Erythroblast (primary cell): ENCODE measurements at places on chromosomes 5 and 9.

DNA sequence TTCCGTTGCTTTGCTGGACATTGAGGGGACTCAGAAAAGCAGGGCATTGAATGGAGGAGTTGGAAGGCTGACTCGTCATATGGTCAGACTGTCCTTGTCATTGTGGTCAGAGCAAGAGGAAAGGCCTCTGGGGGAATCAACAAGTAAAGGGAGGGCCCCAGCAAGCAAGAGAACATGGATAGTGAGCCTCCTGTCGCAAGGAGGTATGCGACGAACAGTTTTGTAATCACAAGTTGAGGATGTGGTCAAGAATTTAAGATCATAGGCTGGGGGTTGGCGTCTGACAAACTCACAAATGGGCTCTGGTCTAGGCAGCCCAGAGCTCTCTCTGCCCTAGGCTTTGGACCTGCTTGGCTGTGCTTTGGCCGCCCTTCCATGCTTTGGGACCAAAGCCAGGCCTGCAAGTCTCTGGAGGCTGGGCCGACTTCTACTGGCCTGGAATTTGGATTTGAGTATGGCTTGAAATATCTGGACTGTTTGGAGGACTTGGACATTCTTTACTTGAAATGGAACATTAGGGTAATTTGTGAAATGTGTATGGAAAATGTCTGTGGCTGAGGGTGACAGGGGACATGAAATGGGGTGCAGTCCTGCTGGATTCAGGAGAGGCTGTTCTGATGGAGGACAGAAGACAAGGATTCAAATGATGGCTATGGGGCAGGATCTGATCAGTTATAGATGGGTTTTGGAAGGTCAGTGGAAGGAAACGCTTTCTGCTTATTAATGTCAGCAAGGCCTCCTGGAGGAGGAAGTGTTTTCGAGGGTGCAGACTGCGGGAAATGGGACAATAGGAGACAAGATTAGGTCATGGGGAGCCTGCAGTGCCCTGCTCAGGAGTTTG lies 19.2 kb upstream of the NDST1 start:
- no peak for DNase-seq

DNA sequence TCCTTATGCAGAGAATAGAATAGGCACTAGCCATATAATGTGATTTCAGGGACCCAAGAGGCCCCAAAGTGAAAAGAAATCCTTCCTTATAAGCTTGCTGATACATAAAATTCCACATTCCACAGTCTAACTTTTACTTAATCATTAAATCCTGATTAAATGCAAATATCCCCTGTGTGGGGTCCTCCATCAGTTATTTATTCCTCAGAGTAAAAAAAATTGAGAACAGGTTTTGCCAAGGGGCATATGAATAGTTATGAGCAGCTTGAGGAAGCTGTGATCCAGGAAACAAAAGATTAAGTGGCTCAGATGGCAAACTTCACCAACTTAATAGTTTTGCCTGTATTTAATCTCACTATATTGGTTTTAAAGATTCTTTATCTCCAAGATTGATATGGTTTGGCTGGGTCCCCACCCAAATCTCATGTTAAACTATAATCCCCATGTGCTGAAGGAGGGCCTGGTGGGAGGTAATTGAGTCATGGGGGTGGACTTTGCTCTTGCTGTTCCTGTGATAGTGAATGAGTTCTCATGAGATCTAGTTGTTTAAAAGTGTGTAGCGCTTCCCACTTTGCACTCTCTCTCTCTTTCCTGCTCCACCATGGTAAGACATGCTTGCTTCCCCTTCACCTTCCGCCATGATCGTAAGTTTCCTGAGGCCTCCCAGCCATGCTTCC lies 324.9 kb downstream of the NPR3 start:
- DNase-seq = no peak

DNA sequence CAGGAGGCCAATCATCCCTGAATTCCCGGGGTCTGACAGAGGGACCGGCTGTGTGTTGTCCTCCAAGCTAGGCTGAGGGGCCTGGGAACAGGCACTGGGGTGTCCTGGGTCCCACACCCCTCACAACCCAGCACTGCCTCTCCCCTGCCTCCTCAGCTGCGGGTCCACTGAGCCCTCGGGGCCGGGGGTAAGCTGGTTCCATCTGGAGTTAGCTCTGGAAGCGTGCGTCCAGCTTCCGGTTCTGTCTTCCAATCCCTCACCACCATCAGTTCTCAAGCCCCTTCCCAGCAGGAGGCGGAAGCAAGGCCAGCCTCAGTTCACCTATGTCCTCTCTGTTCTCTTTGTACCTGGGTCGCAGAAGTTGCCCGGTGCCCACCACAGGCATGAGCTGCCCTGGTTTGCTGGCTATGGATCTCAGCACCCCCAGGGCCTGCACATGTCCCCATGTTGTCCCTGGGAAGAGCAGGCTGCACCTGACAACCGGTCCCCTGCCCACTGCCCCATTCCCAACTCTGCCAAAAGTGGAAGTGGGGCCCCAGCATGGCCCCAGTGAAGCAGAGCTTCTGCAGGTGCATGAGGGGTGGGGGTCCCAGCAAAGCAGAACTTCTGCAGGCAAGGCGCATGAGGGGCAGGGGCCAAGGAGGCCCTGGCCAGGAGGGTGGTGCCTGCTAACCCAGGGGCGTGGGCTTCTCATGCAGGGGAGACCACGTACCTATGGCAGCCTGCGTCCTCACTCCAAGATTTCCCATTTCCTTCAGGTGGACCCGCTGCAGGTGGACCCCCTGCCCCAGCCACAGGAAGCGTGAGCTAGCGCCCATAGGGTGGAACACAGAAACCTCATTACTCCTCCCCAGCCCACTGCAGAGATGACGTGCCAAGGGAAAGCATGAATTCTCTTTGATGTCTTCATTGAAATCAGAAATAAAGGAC lies 111.9 kb downstream of the ZNF354C start:
- DNase-seq = no peak

DNA sequence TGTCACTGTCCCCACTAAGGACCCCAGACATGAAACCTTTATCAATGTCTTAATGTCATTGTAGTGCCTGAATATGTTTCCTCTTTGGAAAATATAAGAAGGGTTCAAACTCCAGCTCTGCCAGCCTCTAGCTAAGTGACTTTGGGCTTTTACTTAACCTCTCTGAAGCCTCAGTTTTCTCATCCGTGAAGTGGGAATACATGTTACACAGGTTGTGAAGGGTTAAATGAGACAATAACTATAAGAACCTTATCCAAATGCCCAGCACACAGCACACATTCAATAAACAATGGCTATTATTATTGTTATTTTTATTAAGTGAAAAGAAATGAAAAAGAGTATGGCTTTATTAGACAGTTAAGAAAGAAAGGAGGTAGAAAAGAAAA lies 15.7 kb upstream of the IGFBPL1 start:
- no peak for DNase-seq

GRCh38 chr5:5202321-5202720 lies 62.2 kb downstream of the ADAMTS16 start:
- no peak for DNase-seq

GRCh38 chr9:110308633-110309038 lies 29.0 kb downstream of the TXNDC8 start:
- DNase-seq = no peak

GRCh38 chr5:178381206-178381605 lies 148.6 kb upstream of the PHYKPL start:
- no peak for DNase-seq

DNA sequence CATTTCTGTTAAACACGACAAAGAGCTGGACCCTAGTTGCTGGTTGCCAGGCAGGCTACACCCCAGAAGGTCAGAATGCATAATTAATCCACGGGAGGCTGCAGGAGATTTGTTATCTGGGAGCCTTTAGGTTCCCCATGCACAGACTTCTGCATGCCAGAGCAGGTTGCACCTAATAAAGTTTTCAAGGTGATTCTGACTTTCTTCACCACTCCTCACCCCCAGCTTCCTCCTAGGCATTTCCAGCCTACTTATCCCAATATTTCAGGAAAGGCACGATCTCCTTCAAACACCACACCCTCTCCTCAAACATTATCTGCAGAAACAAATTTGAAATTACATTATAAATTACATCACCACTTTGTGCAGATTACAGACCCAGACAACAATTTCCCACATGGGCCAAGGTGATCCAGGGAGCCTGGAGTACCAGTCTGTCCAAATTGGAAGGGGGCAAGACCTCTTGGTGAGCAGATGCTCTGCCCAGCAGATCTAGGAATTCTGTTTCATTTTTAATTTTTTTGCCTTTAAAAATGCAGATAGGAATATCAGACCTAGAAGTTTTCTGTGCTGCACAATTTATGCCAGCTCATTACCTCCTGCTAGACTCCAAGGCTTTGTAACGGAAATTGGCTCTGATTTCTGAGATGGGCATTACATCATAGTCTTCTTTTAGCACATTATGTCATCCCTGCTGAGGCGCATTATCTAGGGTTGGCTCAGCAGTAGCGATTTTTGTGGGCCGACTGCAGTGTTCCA lies 363.4 kb upstream of the SLC30A5 start:
- DNase-seq = no peak

- no peak for DNase-seq
Measured at GRCh38 chr5:92907938-92908606, 672.9 kb downstream of the NR2F1-AS1 start.

DNA sequence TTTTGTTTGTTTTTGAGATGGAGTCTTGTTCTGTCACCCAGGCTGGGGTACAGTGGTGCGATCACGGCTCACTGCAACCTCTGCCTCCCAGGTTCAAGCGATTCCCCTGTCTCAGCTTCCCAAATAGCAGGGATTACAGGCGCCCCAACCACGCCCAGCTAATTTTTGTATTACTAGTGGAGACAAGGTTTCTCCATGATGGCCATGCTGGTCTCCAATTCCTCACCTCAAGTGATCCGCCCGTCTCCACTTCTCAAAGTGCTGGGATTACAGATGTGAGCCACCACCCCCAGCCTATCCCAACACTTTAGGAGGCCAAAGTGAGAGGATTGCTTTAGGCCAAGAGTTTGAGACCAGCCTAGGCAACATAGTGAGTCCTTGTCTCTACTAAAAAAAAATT lies 19.3 kb downstream of the SPZ1 start:
- no peak for DNase-seq

- DNase-seq = no peak
Measured at GRCh38 chr5:39328731-39329130, 35.6 kb downstream of the C9 start.

DNA sequence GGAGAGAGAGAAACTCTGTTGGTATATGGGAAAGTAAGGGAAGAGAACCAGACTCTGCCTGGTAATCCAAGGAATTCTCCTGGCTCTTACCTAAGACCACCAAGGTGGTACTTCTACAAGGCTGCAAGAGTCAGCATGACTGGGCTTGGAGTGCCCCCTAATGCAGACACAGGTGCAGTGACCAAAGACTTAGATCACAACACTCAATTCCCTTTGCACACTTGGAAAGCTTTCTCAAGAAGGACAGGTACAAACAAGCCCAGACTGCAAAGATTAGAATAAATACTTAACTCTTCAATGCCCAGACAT lies 25.2 kb downstream of the UGT3A2 start:
- DNase-seq = no peak
